ENCODE measurements at places on chromosomes 12 and 14.
A peak's percentile ranks its signal among the peaks of the same experiment; 100 is the strongest.

DNA sequence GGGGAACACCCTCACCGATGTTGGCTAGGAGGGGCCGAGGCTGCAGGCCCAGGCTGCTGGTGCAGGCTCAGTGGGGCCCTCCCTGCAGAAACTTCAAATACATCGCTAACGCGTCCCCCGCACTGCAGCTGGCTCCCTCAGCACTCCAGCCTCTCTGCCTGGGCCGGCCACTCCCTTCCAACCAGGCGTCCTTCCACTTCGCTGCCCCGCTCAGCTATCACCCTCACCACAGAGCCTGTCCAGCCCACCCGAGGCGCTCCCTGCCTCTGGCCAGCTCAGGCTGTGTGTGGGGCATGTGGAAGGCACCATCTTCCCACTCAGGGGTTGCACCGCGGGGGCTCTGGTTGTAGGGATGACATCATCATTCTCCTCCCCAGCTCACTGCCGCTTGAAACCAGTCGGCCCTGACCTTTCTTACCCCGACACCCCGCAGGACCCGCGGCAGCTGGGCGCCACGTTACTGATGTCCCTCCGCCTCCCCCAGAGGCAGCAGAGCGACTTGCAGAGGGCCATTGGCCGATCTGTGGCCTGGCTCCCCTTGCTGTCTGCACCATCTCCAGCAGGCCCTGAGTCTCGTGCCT lies 199.9 kb upstream of the RTL1 start:
- DNase-seq, result no peak

GRCh38 chr14:24839617-24840203 lies 205.7 kb upstream of the GZMB start:
- DNase-seq, result no peak

- DNase-seq, result no peak
Observed at GRCh38 chr12:130008241-130008640, 104.4 kb upstream of the TMEM132D start.

- DNase-seq, result no peak
Observed at GRCh38 chr12:43540470-43540869, 11.5 kb downstream of the ADAMTS20 start.

DNA sequence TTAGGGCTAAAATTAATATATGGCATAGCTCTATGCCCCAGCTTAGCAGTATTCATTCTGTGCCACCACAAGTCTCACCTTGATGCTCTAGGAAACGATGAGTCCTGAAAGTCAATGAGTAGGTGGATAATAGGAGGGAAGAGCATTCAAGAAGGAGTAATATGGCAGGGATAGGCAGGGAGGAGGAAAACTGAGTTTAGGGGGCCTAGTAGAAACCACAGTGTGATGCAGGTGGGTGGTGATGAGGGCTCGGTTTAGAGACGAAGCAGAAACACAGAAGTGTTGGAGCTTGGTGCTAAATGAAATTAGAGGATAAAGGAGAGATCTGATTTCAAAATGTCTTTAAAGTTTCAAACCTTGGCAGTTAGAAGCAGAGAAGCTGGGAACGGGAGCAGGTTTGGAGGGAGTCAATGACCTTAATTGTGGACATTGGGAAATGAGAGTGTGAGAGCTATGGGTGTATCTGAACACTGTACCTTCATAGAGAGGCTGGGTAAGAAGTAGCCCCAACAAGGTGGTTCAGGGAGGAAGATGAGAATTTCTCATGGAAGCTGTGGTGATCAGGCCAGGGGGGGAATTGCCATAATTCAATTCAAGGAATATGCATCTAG lies 144.7 kb upstream of the CPSF6 start:
- no peak for DNase-seq

GRCh38 chr12:53563452-53564028 lies 56.3 kb upstream of the NPFF start:
- DNase-seq, result no peak

- no peak for DNase-seq
Observed at GRCh38 chr14:103279142-103280025, 54.7 kb upstream of the EIF5 start.

GRCh38 chr14:42293180-42293579 lies 686.5 kb downstream of the LRFN5 start:
- DNase-seq, result no peak

GRCh38 chr12:96501133-96501761 lies 11.9 kb downstream of the CFAP54 start:
- peak; percentile 7 for DNase-seq

DNA sequence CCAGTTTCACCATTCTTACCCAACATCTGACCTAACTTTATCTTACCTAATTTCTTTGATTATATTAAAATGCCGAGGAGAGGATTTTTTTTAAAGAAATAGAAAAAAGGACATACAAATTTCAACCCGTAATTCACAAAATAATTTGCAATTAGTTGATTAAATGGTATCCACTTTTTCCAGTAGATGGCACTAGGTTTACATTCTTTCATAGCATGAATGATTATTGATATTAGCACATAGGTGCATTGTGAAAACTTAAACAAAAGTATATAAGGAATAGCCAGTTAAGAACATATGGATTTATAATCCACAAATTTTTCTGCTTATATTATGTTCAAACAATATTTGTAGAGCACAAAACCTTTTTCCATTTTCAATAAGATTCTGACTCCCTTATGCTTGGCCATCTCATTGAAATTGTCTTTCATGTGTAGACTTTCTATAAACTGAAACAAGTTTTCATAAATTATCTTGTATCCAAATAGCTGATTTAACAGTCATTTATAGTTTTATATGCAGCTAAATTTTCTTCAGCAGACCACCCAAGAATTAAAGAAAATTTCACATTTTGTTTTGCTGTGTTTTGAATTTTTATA lies 35.3 kb downstream of the MSRB3 start:
- no peak for DNase-seq

DNA sequence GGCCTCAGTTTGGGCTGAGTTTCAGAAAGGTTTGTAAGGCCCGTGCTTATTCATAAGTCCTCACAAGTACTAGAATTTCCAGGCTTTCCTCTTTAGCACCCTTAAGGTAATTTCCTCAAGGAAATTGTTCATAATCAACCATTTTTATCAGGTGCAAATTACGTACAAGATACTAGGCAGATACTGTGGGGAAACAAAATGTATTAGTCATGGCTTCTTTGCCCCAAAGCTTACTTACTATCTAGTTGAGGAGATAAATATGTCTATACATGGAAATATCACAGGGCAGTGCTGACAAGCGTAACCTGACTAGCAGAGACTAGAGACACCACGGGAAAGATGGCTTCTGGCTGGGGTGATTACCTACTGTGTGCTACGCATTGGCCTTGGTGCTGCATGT lies 22.5 kb downstream of the MAX start:
- no peak for DNase-seq

DNA sequence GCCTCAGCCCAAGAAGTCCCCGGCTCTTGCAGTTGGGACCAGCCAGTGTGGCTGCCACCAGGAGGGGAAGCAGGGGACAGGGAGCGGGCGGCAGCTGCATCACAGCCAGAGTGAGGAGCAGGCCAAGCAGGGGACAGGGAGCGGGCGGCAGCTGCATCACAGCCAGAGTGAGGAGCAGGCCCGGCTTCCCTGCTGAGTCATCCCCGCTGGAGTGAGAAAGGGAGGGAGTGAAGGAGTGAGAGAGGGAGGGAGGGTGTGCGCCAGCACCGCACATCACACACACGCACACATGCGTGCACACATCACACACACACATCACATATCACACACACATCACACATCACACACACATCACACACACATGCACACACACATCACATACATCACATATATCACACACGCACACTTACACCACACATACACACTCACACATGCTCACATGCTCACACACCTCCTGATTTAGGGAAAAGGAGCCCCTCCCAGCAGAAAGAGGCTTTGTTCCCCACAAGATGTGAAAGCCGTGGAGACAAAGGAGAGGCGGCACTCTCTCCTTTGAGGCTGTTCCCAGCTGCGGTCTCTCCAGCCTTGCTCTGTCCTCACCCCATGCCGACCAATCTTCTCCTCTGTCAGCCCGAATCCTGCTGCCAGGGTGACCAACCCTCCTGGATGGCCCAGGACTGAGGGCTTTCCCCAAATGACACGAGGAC lies 16.7 kb upstream of the ZDHHC22 start:
- DNase-seq, result no peak

DNA sequence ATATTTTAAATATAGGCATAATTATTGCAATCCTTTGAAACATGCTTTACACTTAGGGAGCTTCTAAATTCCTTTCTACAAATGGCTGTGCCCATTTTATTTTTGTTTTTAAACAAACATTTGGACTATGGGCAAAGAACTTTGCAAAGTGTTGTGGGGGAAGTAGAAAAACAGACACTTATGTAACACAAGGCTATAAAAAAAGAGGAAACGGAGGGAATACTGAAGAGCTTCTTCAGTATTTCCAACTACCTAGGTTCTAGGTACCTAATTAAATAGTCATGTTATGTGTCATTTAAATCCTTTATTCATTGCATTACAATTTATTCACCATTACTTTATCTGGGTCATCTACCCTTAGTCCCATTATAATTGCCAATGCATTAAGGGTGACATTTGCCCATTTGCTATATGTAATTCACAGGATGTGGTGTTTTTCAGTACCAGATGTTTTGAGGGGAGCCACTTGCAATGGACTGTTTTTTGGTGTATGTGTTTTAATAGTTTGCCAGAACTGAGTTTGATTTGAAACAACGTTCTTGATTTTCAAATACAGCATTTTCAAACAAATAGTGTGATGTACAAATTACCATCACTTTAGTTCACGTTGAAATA lies 1.5 kb upstream of the MSRB3 start:
- DNase-seq, result no peak

- no peak for DNase-seq
Observed at GRCh38 chr14:69610874-69611171, 573 bp upstream of the SUSD6 start.

Data from activated T-cell treated with anti-CD3 and anti-CD28 coated beads for 1 hour (primary cell).